Activated CD4-positive, alpha-beta T cell treated with anti-CD3 and anti-CD28 coated beads for 24 hours (primary cell): ENCODE measurements at places on chromosomes 4 and X.

DNA sequence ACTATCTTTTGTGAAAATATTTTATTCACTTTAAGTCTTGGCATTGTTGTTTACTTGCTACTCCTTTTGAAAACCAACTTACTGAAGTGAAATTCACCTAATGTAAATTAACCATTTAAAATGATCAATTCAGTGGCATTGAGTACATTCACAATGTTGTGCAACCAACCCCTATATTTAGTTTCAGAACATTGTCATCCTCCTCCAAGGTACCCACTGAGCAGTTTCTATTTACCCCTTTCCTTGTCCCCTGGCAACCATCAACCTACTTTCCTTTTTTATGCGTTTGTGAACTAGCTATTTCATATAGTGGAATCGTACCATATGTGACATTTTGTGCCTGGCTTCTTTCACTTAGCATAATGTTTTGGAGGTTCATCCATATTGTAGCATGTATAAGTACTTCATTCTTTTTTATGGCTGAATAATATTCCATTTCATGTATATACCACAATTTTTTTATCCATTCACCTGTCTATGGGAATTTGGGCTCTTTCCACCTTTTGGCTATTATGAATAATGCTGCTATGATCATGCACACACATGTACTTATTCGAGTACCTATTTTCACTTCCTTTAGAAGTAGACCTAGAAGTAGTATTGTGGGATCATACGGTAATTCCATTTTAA is 85.0 kb downstream of the WWC2 start:
- DNase-seq = no peak

GRCh38 chr4:17258106-17258505 is 253.8 kb downstream of the QDPR start:
- no peak for DNase-seq

DNA sequence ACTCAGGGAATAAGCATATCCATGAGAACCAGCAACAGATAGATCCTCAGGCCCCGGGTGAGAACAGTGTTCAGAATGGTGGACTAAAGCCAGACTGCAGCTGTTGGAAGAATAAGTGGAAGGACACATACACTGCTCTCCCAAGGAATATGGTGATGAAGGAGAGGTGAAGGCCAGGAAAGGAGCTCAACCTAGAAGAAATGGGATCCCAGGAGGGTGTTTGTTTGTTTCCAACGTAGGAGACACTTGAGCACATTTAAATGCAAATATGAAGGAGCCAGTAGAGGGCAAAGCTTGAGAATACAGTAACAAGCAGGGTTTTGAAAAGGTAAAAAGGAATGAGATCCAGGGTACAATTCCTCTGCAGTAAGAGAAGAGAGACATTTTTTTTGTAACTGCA is 42.4 kb upstream of the ATOH1 start:
- no peak for DNase-seq

DNA sequence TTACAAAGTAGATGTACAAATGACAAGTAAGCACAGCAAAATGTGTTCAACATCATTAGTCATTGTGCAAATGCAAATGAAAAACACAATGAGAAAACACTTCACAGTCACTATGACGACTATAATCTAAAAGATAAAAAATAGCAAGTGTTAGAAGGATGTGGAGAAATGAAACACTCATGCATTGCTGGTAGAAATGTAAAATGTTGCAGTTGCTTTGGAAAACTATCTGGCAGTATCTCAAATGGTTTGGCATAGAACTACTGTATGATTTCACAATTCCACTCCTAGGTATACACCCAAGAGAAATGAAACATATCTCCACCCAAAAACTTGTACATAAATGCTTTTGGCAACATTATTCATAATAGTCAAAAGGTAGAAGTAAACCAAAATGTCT is 459.7 kb upstream of the TRAM1L1 start:
- DNase-seq = no peak

GRCh38 chr4:149765630-149766029 is 50.0 kb downstream of the IQCM start:
- DNase-seq = no peak

GRCh38 chr4:167867191-167867590 is 225.1 kb upstream of the ANXA10 start:
- DNase-seq = no peak

DNA sequence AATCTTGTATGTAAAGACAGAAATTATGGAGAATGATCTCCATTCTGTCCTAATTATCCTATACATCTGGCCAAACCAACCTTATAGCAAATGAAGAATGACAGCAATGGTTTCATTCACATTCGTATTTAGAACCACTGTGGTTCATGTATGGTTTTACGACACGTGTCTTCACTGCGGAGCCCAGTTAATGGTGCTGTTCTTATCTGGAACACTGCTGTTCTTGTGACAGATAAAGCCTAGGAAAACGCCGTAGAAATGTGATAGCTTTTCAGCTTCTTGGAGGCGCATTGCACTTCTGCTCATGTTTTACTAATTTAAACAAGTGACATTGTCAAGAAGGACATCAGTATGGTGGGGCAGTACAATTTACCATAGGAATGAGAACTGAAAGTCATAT is 2266.4 kb upstream of the TENM3 start:
- DNase-seq = no peak

- DNase-seq = no peak
Measured at GRCh38 chr4:144355811-144356757, 215.6 kb upstream of the GYPA start.

DNA sequence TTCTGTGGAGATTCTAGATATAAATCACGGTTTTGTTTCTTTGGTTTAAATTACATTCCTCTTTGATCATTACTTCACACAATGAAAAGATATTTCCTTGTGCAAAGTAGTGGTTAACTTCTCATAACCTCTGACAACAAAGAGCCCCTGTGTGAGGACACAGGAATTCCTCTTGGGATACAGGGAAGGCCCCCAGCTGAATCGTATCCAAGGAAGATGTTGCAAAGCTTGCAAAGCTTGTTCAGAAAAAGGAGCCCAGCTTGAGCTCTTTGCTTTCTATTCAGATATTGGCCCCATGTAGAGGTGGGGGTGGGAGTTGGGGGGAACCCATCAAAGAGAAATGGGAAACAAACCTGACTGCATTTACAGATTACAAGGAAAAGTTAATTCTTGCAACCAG is 145.7 kb downstream of the RELL1 start:
- DNase-seq = no peak

- no peak for DNase-seq
Measured at GRCh38 chrX:131392666-131393065, 103.6 kb upstream of the IGSF1 start.

DNA sequence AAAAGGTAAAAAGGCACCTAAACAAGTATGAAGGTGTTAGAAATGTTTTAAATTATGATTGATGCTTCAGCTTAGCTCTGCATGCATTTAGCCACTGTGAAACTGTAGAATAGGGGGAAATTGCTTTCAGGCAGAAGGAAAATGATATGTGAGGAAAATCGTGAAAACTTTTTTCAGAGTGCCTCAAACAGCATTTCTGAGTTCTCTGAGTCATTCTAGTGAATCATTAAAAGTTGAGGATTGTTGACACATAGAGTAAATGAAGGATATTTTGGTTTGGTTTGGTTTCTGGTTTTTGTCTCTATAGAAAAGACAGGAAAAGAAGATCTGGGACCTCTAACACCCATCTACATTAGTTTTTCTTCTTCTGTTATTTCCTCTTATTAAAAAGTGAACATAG is 332.5 kb upstream of the TRAM1L1 start:
- no peak for DNase-seq

DNA sequence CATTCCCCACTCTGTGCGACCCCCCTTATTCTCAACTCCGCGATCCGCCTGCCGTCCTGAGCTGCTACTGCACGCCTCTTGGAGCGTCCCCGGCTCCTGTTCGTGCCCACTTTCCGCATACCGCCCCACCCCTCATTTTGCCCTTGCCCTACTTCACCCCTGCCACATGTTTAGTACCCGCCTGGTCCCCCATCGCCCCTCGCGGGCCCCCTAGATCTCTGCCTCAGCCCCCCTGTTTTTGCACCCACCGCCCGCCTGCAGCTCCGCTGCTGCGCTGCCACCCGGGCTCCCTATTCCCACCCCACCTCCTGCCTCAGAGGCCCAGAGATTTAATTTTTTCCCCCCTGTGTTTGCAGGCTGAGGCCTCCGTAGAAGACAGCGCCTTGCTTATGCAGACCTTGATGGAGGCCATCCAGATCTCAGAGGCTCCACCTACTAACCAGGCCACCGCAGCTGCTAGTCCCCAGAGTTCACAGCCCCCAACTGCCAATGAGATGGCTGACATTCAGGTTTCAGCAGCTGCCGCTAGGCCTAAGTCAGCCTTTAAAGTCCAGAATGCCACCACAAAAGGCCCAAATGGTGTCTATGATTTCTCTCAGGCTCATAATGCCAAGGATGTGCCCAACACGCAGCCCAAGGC is 1.4 kb downstream of the MAGED1 start:
- no peak for DNase-seq

DNA sequence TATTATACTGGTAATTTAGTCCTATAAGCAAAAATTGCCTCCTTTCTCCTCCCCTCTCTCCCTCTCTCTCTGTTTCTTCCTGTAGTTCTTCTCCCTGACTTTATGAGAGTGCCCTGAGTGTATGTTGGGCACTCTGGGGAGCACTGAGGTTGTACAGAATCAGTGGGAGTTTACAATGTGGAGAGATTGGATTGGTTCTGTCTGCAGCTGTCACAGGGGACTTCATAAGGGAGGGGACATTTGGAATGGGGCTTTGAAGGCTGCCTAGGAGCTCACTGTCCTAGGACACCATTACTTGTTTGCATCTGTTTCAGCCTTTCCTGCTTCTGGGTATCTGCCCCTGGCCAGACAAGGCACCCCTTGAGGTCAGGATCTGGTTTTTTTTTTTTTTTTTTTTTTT is 22.9 kb downstream of the SH3TC1 start:
- DNase-seq = no peak

- no peak for DNase-seq
Measured at GRCh38 chr4:93313197-93313596, 515.4 kb upstream of the ATOH1 start.

- DNase-seq = no peak
Measured at GRCh38 chr4:99383399-99383798, 30.9 kb upstream of the ADH1C start.

DNA sequence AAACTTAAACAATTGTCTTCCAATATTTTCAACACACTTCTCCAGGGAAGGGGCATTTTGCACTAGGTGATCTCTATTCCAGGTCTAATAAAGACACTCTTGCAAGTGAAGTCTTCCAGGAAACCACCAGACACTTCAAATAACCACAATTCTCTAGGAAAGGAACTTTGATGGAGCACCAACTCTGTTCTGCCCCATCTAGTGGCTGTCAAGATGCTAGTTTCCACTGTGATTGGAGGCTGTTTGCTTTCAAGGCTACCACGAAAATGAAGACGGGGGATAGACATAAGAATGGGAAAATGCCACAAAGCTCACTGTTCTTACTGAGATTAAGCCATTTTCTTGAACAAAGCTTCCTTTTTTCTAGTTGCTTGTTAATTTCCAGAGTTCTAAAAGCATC is 100.6 kb upstream of the F9 start:
- DNase-seq = no peak

- DNase-seq = no peak
Measured at GRCh38 chr4:133154725-133155124, 5.6 kb downstream of the PCDH10 start.

DNA sequence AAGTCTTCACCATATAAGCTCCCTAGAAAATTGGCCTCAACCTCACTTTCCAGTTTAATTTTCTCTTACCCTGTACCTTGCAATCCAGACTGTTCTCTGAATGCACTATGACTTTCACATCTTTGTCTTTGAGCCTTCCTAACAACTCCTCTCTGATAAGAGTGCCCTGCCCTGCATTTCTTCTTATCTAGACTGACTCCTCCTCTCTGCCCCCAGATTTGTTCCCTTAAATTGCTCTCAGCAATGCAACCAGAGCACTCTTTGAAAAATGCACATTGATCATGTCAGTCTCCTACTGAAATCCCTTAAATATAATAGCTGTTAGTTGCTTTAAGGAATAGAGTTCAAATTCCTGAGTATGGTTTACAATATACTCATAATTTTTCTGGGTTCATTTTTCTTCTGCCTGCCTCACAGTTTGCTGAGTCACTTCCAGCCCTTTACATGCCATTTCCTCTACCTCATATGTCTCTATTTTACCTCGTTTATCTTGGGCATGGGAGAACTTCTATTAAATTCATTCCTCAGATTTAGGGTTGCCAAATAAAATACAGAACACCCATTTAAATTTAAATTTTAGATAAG is 582.7 kb upstream of the AADAT start:
- DNase-seq = no peak

DNA sequence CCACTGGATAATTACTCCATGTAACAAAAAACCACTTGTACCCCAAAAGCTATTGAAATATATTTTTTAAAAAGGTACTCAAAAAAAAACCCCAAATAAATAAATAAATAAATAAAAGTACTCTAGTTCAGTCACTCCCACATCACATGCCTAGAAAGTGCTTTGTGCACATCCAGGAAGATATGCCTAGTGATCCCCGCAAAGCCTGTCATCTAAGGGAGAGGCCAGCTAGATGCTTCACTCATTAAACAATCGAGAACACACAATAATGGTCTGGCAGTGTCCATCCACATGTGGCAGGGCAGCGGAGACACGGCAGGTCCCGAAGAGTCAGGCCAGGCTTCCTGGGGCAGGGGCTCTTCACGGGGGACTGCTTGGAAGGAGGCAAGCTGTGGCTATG is 47.6 kb downstream of the RAB33B start:
- DNase-seq = no peak

DNA sequence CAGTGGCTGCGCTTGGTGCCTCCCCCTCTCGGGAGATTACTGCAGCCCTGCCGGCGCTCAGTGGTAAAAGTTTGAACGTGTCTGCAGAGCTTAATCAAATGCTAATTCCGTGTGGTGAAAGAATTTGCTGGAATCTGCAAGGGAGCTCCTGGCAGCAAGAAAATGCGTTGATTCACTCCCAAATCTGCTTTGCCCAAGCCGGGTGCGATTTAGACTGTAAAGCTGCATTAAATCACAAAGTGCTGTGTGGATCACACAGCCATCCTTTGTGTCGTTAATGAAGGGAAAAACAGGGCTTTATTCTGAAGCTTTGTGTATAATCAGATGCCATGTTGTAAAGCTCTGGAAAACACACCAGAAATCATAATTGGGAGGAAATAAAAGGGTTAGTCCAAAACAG is 444.1 kb downstream of the BCOR start:
- DNase-seq = no peak

GRCh38 chrX:12583543-12583942 is 207.7 kb upstream of the PRPS2 start:
- no peak for DNase-seq

- DNase-seq = no peak
Measured at GRCh38 chrX:47563801-47564315, 2.9 kb downstream of the ARAF start.

DNA sequence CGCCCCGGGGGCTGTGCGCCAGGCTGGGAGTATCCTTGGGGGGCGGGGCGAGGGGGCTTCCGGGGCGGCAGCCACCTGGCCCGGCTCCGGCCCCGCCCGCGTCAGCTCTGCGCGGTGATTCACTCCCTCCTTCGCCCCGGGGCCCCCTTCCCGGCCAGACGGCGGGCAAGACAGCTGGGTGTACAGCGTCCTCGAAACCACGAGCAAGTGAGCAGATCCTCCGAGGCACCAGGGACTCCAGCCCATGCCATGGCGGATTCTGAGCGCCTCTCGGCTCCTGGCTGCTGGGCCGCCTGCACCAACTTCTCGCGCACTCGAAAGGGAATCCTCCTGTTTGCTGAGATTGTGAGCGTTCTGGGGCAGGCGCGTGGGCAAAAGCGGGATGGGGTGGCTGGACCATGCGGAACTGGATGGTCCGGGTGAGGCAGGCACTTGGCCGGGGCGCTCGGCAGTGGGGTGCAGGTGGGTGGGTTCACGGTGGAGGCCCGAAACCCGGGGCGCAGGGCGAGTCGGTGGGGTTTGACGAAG is at the start of gene PLP2:
TSS of gene PLP2 (plus strand) at position 147 of the 528 bp plus-strand sequence. CDS start at position 250, 103 bp downstream.
- DNase-seq = no peak

- no peak for DNase-seq
Measured at GRCh38 chr4:4418676-4419390, 31.9 kb downstream of the NSG1 start.
